ENCODE measurements at places on chromosomes 13 and 19.

- DNase-seq = no peak
Measured at GRCh38 chr13:94209117-94209516, 270.4 kb downstream of the DCT start.

- no peak for DNase-seq
Measured at GRCh38 chr13:74210693-74211393, 76.6 kb upstream of the KLF12 start.

DNA sequence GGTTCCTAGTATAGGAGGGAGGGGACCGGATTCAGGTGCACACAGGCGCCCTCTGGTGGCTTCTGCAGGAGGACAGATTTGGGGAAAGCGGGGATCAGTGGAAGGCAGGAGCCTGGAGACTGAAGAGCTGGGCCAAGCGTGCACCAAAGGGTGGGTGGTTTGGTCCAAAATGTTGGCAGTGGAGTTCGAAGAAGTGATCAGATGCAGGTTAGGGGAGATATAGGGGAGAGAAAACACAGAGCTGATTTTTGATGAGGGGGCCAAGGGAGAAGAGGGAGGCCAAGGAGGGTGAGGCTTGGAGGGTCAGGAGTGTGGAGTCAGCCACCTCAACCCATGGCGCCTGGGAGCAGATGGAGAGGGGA lies 6.8 kb upstream of the CARM1 start:
- peak; percentile 68 for DNase-seq

- DNase-seq = no peak
Measured at GRCh38 chr13:110921209-110921608, 6.3 kb upstream of the ANKRD10 start.

- DNase-seq = no peak
Measured at GRCh38 chr13:47426126-47426849, 529.4 kb upstream of the HTR2A start.

- no peak for DNase-seq
Measured at GRCh38 chr13:37085606-37086005, 19.9 kb downstream of the CSNK1A1L start.

DNA sequence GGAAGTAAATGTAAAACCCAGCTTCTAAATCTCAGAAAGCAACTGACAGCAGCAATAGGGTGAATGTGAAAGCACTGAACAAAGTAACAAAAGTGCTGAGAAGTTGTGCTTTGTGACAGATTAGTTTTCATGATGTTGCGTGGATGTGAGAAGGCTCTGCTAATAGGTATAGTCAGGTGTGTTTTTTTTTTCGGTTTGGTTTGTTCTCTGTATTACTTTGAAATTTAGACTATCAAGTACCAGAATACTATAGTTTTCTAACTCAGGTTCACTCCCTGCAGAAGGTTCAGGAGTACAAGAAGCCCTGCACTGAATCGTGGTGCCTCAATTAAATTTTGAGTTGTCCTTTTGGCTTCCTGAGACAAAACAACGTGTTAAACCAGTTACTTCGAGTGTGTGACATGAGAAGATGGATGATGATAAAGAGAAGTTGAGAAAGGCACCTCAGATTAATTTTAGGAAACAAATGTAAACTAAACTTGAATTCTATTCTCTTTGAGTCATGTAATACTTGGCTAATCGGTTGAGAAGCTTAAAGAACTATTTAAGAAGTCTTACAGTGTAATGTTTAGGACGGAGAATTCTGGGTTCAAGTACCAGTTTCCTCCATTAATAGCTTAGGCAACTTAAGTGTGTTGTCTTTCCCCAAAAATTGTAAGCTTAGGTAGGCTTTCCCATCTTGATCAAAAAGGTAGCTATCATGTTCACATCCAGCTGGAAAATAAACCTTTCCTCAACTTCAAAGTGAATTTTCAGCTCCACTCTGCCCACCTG lies 10.3 kb downstream of the MIR17HG start:
- no peak for DNase-seq

DNA sequence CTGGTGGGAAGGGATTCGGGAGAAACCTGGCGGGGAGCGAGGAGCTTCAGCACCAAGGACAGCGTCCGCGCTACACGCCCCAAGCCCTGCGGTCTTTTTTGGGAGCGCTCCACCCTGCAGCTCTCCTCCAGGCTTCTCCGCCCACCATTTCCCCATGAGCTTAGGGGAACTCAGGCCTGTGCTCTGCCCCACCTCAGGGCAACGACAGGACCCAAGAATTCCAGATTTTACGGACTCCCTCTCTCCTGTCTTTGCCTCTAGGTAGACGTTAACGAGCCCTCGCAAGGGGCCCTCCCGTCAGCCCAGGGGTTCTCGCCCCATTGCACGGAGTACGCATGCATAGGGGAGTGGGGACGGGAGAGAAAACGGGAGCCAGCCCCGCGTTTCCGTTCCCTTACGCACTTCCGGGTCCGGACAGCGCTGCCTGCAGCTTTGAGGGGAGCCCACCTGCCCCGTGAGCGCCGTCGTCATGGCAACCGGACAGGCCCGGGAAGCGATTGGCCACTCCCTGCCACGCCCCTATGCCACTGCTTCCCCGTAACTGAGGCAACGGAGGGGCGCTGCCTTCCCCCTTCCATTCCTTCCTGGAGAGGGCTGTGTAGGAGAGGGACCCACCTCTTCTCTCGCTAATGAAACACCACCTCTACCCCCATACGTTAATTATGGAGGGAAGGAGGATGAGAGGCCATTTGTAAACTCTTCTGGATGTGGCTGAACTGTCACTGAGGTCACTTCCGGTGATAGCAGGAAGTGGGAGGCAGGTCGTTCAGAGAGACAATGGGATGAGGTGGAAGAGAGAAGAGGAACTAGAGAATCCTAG lies 20.8 kb downstream of the NOVA2 start:
- DNase-seq = no peak

- DNase-seq = no peak
Measured at GRCh38 chr19:38291855-38292254, 12.2 kb upstream of the C19orf33 start.

DNA sequence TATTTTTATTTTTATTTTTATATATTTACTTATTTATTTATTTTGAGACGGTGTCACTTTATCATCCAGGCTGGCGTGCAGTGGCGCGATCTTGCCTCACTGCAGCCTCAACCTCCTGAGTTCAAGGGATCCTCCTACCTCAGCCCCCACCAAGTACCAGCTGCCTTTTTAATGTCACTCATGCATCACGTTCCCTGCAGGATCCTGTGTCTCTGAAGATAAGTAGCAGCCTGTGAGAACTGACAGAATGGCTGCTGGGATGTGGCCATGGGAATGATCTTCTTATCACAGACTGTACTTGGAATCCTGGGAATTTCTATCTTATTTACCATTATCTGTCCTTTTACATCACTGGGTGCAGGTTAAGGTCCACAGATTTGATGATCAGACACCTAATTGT lies 9.2 kb upstream of the ZNF761 start:
- no peak for DNase-seq

Data from stimulated activated CD8-positive, alpha-beta memory T cell treated with anti-CD3 and anti-CD28 coated beads, Interleukin-12 subunit alpha, Interleukin-12 subunit beta, amount 100 ng/mL, for 1 hour (primary cell).